ENCODE measurements at places on chromosomes 6 and 20.

DNA sequence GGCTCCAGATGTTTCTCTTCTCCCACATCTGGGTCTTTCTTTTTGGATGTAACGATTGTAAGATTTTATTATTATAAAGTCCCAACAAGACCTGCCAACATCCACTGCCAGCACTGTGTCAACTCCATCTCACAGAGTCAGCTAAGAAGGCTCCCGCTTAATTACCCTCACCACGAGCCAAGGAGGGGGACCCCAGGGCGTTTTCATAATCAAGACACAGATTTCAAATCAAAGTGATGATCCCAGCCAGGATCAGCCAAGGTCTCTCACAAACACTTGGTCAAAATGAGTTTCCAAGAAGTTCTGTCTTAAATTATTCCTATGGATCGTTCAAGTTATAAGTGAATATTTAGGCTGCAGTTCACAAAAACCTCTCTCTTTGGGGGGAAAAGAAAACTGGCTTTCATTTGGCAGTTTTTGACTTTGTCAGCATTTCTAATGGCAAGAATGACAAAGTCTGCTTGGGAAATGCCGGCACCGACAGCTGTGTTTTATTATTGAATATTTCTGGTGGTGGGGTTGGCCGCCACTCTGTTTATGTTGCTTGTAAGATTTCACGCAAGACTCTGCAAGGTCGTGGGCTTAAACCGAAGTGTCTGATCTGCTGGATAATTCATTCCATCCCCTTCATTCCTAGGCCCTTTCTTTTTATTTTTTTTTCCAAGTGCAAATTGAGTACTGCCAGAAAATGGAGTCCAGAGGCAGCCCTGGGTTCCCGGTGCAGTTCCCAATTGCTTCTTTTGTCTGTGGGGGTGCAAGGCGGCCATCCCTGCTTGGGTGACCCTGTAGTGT lies 170.2 kb upstream of the PMEPA1 start:
- no peak for DNase-seq

DNA sequence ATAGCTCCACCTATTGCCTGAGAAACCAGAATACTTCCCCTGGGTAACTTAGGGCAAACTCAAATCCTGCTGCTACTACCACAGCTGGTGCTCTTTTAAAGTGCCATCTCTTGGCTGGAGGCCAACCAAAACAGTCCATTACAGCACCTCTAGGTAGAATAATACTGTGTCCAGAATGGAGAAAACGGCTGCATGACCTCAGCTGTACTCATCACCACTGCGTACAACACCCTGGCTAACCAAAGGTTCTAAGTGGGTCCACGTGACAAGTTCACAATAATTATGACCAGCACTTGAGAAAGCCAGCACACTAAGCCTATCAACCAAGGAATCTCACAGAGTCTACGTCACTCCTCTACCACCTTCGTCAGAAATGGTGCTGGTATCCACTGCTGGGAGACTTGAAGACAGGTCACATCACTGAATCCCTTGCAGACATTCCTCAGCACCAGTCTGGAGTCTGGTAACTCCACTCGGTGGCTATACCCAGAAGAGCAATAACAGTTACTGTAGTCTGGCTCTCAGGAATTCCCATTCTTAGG lies 40.9 kb upstream of the PKIB start:
- no peak for DNase-seq

- DNase-seq = no peak
Observed at GRCh38 chr20:37231947-37232630, 29.5 kb downstream of the GHRH start.

DNA sequence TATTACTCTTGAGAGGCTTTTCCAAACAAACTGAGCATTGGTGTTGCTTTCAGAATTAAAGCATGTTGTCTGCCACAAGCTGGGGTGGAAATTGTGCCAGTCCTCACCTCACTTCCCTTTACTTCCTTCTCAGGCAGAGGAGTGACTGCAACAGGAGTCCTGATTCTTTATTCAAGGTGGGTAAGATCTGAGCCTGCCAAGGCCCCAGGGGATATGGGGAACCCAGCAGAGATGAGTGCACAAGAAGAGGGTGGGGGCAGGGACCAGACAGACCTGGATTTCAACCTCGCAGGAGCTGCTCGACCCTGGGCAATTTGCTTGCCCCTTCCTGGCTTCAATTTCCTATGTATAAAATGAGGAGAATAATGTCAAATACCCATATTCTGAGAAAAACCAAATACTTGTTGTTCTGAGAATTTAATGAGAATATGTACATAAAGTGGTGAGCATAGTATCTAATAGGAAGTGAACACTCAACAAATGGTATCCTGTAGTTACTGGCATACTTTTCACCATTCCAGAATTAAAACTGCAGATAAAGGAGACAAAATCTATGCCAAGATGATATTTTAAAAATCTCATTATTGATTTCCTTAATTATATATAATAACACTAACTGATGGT lies 17.8 kb downstream of the MAN1A1 start:
- no peak for DNase-seq

- no peak for DNase-seq
Observed at GRCh38 chr6:168053957-168054471, 25.0 kb downstream of the FRMD1 start.

DNA sequence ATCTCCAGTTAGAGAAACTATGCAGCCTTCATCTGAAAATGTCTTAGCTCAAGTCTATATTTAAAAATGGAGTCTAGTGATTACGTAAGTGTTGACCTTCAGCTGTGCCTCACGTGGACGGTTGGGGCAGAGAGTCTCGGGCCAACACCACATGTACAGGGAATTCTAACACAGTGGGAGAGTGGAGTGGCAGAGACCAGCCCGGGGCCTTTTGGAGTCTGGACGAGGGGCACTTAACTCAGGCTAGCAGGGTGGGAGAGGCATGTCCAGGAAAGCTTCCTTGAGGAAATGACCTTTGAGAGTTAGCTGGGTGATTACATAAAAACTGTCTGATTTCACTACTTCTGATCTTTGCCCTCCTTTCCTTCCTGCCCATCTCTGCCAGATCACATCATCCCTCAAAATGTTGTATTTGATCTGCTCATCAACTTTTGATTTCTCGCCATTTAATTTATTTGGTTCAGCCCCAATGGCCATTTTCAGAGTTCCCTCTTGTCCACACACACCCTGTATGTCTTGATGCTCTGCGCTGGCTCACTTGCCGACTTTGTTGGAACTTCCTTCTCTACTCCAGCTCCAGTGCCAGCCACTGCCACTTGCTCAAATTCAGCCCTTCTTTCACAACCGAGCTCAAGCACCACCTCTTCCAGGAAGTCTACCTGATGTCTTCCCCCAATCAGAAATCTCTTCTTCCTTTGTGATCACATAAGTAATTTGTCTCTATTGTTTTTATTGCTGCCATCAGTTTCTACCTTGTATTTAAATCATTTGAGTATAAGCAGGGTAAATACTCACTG lies 2.6 kb downstream of the ARMC2 start:
- no peak for DNase-seq

DNA sequence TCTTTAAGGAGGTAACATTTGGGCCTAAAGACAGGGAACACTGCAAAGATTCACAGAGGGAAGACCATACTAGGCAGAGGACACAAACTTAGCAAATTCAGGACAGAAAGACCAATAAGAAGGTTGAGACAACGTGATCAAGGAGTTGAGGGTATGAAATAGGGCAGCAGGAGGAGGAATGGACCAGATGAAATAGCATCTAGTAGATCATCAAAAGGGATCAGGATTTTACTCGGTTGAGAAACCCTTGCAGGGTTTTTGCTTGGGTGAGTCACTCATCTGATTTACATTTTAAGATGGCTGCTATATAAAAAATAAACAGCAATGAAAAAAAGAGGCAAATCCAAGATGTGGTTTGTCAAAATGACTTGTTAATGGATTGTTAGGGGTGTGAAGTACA lies 4.7 kb downstream of the BCLAF1 start:
- DNase-seq = no peak

DNA sequence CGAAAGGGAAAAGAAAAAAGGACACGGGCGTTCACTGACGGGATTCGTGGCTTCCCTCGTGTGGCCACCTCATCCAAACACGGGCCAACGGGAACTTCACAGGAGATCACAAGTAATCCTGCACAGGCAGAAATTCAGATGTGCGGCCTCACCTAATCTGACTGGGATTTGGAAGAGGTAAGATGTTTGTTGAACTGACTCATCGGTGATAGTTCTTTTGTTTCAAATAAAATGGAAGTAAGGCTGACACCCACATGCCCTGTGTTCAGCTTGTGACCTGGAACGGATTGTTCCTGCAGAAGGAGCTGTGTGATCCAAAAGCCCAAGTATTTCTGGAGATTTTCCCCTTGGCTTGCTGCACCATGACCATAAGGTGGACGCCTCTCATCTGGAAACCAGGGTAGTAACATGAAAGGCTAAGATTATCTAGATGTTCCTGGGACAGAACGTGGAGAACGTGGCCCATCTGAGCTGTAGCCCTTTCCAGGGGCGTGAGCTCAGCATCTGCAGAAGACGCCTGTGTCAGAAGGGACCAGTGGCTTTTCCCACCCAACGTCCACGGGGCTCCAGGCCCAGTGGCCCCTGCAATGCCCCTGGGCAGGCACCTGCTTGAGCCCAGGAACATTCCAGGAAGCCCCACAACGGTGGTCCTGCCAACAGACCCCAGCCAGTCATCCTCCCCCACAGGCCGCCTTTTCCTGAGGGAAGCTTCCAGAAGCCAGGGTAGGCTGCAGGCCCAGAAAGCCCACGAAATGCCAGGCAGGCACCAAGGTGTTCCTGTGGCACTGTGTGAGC lies 39.7 kb downstream of the DLL1 start:
- no peak for DNase-seq

DNA sequence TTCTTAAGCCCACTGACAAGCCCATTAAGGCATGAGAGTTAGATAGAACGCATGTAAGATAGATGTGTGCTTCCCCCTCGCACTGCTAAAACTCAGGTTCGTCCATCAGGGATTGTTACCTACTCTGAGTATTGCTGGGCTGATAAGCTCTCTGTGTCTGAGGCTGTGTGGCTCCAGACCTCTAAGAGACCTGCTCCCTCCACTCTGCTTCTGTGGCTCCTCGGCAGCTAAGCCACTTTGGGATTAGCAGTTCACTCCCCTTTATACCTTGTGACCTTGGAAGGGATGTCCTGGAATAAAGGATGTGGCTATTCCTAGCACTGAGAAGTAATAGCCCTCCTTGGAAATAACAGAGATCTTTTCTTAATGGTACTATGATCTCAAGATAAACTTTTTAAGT lies 164.9 kb downstream of the TMEM242 start:
- DNase-seq = no peak

DNA sequence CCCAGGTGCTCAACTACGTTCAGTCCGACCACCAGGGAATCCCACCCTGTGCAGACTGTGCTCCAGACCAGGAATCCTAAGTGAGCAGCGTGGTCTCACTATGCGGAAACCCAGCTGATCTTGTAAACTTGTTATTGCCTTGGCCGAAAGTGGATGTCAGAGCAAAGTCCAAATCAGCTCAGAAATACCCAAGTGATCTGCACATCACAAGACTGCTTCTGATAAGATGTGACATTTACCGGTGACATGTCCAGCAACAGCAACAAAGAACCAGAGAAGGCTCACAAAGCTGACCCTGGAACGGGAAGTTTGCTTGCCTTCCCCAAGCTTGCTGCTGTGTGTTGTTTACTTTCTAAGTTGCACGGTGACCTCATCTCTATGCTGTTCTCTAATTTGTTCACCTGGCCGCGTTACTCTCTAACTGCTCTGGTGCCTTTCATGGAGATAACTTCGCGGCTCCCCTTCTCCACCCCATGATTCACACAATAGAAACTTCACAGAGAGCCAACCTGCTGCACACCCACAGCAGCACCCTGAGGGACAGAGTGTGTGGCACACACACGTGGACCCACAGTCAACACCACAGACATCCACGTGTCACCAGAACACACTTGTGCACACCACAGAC lies 1.7 kb downstream of the BNIP5 start:
- DNase-seq = no peak

- DNase-seq = peak; percentile 51
Observed at GRCh38 chr20:39081255-39081654, 119.1 kb downstream of the DHX35 start.

GRCh38 chr6:139497345-139497961 lies 123.0 kb upstream of the CITED2 start:
- DNase-seq = no peak

- no peak for DNase-seq
Observed at GRCh38 chr6:95127261-95127660, 450.1 kb upstream of the MANEA start.

- DNase-seq = no peak
Observed at GRCh38 chr6:146847426-146847825, 248.7 kb downstream of the ADGB start.

- DNase-seq = no peak
Observed at GRCh38 chr6:88167352-88167937, 1.3 kb upstream of the CNR1 start.

- peak; percentile 3 for DNase-seq
Observed at GRCh38 chr6:13813621-13814175, 659 bp downstream of the MCUR1 start.

- no peak for DNase-seq
Observed at GRCh38 chr20:20295621-20296498, 72.0 kb upstream of the INSM1 start.
